ENCODE measurements at places on chromosomes 2 and 18.
A peak's percentile ranks its signal among the peaks of the same experiment; 100 is the strongest.

DNA sequence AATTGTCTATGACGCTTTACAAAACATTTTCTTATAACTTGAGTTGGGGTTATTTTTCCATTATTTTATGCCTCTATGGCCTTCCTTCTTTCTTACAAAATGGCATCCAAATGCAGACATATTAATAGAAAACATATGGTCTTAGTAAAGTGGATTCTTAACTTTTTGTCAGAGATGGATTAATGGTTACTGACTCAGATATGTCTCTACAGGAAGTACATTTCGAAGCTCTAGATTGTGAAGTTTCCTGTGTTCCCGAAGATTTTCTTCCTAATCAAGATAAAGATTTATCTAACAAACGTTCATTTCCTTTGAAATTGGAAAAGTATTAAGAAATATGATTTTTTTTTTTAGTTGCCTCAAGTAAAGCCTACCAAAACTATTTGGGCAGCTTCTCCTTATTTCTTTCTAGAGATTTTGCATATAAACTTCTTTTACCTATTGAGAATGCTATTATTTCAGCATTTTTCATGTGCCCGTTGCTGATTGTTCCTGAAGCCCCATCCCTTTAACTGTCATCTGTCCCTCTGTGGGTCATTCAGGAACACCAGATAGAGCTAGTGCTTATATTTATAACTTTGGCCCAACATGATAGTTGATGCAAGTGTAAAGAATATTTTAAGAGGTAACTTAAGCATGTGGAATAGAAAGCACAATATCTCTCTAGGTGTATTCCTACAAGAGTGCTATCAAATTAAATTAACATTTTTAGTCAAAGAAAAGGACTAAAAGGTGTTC lies 498.0 kb downstream of the CCDC85A start:
- no peak for DNase-seq

GRCh38 chr18:21593540-21594257 lies 6.8 kb downstream of the ESCO1 start:
- no peak for DNase-seq

DNA sequence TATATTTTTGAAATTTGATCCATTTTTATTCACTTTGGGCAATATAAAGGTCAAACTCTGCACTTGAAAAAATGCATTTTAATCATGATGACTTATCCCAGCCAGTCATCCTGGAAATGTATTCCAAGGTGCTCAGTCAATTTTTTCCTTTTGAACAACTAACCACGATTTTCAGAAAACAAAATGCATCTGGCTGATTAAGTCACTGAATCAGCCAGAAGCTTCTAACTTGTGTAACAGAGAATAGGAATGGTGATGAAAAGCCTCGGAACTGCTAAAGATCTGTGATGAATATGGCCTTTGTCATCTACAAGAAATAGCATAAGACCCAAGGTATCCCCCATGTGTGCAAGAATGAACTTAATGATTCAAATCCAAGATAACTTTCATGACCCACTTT lies 572.7 kb downstream of the EPHA4 start:
- no peak for DNase-seq

- peak; percentile 26 for DNase-seq
Observed at GRCh38 chr2:16777123-16777870, 111.7 kb upstream of the CYRIA start.

GRCh38 chr2:202932425-202933138 lies 20.5 kb downstream of the CARF start:
- no peak for DNase-seq

DNA sequence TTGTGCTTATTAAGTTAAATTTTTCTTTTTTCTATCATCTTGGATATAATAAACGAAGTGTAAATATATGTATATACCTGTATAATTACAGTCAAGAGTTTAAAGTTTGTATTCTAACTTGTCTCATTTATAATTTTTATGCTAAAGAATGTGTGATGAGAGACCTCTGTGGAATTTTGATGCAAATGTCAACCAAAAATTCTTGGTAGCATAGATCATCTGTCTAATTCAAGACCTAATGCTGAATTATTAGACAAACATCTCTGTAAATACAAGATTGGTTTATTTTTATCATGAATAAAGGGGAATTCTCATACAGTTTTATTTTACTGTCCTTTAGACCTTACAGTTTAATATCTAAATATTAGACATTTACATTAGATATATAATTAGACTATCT lies 149.2 kb upstream of the VWC2L start:
- no peak for DNase-seq

DNA sequence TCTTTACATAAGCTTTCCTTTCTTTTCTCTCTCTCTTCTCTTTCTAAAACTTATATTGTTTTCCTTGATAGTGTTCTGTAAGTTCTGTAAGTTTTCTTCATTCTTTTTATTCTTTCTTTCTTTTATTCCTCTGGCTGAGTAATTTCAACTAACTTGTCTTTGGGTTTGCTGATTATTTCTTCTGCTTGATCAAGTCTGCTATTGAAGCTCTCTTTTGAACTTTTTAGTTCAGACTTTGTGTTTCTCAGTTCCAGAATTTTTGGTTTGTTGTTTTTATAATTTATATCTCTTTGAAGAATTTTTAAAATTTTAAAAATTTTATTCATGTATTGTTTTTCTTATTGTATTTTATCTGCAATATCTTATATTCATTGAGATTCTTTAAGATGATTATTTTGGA lies 795.8 kb upstream of the SALL3 start:
- DNase-seq = no peak

GRCh38 chr2:31275976-31276375 lies 42.0 kb downstream of the EHD3 start:
- DNase-seq = no peak

GRCh38 chr2:201366146-201366545 lies 9.0 kb upstream of the FLACC1 start:
- DNase-seq = no peak

DNA sequence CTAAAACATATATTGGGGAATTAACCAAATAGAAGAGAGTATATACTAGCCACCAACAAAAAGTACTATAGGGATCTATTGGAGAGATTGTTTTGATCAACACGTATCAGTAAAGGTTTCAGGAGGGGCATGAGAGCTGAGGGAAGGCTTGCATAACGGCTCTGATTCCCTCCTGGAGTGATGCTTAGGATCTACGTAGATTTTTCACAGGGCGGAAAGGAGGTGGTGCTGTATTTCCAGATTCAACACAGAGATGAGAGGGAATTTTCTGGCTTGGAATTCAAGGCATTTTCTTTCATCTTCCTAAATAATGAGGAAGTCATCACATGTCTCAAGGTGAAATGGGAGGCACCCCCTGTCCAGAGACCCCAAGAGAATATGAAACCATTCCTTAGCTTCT lies 443.8 kb downstream of the CMPK2 start:
- DNase-seq = no peak

- no peak for DNase-seq
Observed at GRCh38 chr18:21664069-21664468, 40.5 kb downstream of the ABHD3 start.

DNA sequence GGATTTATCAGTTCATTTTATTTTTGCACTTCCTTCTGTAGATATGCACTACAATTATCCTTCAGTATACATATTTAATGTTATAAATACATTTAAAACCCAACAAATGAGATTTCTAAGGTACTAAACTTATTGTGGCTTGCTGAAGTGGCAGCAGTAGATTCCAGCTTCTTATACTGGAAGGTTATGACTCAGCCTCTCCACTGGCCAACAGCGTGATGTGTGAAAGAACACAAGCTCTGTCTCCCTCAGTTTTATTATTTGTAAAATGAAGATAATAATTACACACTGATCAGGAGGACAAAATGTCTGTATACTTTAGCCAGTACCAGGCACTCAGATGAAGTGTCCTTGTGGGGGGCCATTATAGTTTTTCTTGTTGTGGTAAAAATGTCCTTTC lies 1147.1 kb downstream of the CNTNAP5 start:
- DNase-seq = no peak

GRCh38 chr18:58391932-58392323 lies 237.0 kb downstream of the ALPK2 start:
- DNase-seq = no peak

GRCh38 chr18:63817441-63818051 lies 42.3 kb downstream of the SERPINB7 start:
- DNase-seq = no peak

GRCh38 chr2:231535961-231536360 lies 5.7 kb upstream of the NMUR1 start:
- no peak for DNase-seq

DNA sequence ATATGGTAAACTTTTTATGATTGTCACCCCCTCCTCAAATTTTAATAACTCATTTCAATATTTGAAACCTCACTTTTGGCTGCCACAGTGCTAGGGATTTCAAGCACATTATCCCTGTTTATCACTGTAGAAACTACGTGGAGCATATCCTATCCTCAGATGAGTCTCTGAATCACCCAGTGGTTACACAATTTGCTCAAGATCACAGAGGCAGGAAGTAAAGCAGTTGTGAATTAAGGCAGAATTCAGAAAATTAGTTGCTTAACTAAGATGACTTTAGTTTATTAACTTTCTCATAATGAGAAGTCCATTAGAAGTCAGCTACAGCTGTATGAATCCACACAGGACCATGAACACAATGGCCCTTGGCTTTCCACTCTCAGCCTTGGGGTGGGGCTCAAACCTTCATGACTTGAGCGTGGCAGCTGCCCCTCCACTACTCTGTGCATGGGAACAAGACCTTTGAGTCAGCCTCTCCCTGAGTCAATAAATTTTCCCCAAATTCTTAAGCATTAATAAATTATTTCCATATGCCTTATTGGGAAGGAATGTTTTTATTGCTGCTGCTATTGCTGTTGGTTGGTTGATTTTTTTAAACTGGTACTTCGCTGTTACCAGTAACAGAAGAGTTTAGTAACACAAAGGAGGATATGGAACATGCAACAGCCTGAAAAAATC lies 369.0 kb downstream of the CBLN2 start:
- no peak for DNase-seq

GRCh38 chr2:195687320-195688086 lies 30.5 kb downstream of the SLC39A10 start:
- DNase-seq = peak; percentile 81

DNA sequence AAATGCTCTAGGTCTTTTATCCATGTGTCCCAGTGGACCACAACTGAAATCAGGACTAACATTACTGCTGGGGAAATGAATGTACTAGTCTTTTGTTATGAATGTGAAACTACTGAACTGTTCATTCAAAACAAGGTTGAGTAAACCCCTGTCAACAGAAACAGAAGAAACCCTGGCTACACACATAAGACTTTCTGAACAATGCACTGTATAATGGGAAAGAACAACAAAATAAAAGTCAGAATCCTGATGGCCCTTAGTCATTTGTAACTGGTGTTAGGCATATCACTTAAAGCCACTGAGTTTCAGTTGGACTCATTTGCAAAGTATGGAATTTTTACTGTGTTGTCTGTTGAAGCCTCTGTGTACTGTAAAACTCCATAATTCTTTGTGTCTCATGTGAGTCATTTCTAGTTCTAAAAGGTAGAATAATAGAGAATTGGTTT lies 77.0 kb upstream of the UBXN4 start:
- DNase-seq = no peak

Data from eye (tissue), 1 donor.